ENCODE measurements at places on chromosomes 13 and 19.

DNA sequence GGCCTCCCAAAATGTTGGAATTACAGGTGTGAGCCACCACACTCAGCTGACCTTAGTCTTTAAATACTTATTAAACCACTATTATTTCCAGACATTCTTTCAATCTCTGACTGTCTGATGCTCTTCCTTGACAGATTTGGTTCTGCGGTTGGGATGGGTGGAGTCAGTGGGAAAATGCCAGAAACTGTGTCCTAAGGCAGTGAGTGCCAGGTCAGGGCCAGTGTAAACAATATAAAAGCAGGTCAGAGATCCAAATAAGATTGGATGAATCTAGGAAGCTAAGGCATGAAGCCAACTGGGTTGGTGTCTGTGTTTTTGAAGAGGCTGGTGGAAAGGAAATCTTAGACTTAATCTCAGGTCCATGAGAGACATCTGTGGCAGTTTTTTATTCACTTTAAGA, 74.7 kb downstream of the KLF5 start:
- no peak for DNase-seq

GRCh38 chr13:98406427-98406826, 170.5 kb downstream of the STK24 start:
- DNase-seq: no peak

- no peak for DNase-seq
Observed at GRCh38 chr13:21686751-21687391, 16.0 kb downstream of the FGF9 start.

DNA sequence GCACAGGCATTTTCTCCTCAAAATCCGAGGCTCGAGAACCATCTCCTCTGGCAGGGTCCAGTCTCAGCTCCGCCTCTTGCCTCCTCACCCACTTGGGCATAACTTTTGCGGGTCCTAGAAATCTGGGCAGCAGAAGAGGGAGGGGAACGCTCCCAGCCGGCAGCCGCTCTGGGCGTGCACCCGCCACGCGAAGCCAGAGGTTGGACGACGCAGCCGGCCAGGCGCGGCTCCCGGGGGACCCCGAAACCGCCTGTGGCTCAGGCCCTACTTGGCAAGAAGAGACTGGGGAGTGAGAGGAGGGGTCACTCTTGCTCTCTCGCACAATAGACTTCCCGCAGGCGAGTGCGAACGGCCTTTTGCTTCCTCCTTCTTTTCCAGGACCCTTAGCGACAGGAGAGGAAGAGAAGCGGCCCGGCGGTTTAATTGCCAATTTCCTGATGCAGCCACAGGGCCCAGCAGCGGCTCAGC, 6.0 kb upstream of the SOX1 start:
- DNase-seq: peak; percentile 60

- DNase-seq: peak; percentile 94
Observed at GRCh38 chr19:37902668-37903067, 3.7 kb downstream of the WDR87 start.

DNA sequence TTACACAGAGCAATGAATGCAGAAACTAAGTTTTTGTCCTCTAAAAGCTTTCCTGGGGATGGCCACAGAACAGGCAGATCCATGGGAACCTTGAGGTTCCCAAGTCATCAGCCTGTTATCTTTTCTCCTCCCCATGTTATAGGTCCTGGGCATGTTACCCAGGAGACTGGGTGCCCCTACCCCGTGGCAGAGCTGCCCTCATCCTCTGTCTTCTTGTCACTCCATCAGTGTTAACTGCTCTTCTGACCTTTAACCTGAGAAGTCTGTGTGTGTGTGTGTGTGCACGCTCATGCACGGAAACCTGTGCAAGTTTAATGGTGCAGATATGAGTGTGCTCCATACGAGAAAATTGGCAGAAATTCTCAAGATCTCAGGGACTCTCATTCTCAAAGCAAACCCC, 43.9 kb upstream of the ZNF724 start:
- no peak for DNase-seq

DNA sequence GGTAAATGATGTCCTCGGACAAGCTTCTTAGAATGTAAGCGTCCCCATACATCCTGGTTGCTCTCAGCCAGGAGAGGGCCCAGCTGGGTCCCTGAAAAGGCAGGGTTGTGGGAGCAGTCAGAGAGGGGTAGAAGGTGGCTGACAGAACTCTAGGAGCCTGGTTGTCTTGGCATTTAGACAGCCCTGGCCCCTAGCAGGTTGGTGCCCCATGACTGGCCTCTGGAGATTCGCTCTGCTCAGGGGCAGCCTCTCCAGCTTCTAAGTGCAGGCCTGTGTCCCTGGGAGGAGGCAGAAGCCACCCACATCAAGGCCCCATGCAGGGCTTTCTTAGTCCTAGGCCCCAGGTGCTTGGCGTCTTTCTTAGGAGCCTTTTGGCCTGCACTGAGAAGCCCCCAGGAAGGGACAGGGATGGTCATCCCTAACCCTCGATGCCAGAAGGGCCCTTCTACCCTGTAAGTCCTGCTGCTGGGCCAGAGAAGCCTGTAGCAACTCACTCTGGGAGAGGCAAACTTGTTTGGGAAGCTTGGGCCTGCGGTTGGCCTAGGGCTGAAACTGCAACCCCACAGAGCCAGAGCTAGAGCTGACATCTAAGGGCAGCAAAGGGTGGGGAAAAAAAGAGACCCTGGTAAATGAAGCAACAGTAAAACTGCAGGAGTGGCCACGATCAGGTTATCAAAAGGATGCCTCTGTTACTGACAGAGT, 2.8 kb upstream of the CDX2 start:
- DNase-seq: no peak

DNA sequence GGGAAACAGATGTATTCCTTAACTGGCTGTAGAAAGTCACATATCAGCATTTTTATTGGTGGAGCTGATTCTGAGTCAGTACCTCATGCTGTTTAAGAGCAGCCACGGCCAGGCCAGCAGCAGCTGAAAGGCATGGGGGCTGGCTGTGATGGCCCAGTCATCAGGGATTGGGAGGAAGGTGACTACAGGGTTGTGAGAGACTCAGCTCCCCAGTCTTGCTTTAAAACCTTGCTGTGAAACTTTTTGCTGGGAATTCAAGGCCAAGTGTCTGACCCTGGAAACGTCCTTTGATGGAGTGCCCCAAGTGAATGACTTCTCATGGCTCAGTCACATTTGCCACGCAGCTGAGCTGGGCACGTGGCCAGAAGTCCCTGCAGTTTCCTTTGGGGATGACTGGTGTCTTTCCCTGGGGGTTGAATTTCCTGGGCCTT, 39.1 kb upstream of the RNF113B start:
- DNase-seq: no peak

DNA sequence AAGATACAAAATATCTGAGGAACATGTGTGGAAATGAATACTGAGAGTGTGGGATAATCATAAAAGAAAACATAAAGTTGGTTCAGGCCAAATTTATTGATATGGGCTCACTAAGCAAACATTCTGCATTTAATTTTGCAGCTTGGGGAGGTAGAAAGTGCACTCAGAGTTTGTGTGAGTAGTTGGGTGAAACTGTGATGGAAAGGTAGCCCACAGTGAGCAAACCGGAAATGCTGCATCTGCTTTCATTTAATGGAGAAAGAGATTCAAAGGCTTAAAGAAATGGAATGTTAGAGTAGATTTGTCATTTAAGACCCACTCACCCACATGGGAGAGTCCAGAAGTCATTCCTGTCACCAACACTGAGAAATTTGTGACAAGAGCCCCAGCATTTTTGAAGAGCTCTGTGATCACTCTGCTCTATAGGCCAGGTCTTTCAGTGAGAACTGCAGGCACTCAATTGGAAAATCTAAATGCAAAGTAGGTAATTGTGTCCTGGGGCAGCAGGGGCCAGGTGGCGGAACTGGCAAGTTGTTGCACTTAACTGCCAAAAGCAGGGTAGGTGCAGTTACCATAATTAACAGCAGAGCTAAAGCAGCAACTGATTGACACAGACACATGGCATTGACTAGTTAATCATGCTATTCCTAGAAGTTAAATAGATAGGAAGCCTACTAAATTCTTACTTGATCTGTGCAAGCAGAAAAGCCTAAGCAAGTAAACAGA, 1228.3 kb upstream of the PCDH20 start:
- DNase-seq: peak; percentile 8

- DNase-seq: no peak
Observed at GRCh38 chr19:48544856-48545750, 6.9 kb upstream of the SULT2B1 start.

DNA sequence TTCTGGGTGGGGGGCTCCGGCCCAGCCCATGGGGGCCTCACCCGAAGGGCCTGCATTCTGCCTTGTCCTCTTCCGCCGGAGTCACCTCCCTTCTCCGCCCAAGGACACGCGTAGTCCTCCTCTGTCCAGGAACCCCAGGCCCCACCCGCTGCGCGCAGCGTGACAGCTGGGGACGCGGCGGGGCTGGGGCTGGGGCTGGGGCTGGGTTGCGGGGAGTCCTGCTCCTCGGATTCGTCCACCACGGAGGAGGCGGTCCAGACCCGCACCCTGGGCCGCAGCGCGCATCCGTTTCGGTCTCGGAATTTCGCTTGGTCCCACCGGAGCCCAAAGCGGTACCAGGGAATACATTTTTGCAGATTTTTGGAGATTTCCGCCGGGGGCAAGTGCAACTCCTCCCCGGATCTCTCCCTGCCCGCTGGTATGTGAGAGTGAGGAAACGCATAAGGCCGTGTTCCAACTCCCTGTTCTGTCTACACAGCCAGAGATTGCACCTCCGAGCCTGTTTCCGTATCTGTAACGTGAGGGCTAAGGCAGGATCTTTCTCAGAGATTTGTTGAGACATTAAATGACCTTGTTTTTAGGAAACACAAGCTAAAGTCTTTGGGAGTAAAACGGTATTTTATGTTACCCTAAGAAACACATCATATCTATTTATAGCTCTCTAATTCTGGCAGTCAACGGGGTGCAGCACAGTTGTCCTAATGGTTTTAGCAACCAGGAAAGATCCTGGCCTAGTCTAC, at the start of gene COX7A1:
TSS of gene COX7A1 (minus strand) at position 96 of the 740 bp plus-strand sequence. CDS start at position 56, 40 bp downstream.
- peak; percentile 57 for DNase-seq

- no peak for DNase-seq
Observed at GRCh38 chr19:41264581-41265394, 616 bp downstream of the HNRNPUL1 start.

GRCh38 chr13:78147905-78148304, 229.3 kb upstream of the EDNRB start:
- DNase-seq: no peak

GRCh38 chr19:47658431-47659348, 49.8 kb downstream of the BICRA start:
- no peak for DNase-seq

DNA sequence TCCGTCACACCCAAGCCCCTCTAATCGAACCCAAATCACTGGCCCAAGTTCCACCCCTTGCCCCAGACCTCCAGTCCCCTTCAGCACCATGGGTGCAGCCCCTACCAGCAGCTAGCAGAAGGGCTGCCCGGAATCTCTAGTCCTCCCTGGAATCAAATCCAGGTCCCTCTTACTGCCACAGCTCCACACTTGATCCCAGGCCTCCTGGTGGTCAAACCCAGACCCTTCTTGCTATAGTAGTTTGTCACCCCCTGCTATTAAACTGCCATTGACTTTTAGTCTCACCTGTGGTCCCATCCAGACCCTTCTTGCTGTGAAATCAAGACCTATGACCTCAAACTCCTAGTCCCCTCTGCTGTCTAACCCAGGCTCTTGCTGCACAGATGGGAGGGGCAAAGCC, 8.7 kb downstream of the HIPK4 start:
- DNase-seq: no peak

DNA sequence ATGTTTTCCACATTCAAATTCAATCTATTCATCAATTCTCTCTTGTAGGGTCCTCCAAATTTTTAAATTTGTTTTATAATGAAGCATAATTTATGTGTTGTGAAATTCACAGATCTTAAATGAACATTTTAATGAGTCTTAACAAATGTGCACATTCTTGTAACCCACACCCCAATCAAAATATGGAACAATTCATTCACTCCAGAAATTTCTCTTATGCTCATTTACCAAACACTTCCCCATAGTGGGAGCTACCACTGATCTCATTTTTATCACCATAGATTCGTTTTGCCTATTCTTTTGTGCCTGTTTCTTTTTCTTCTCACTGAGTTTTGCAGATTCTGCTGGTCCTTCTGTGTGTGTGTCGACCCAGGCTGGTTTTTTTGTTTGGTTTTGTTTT, 664.1 kb downstream of the EFNB2 start:
- DNase-seq: no peak

DNA sequence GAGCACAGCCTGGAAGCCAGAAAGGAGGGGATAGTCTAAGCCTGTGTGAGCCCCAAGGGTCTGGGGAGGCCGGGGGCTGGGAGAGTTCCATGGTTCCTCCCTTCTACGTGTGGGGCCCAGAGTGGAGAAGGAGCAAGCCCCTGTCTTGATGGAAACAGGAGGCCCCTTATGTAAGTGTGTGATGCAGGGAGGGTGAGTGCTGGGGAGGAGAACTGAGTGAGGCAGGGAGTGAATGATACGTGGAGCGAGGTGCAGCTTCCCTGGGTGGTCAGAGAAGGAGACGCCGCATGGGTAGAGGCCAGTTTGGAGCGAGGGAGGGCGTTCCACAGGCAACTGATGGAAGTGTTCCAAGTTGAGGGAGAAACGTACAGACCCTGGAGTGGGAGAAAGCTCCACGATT, 16.0 kb downstream of the MAG start:
- no peak for DNase-seq

GRCh38 chr19:35166100-35167063, 11.8 kb downstream of the FXYD5 start:
- DNase-seq: no peak

DNA sequence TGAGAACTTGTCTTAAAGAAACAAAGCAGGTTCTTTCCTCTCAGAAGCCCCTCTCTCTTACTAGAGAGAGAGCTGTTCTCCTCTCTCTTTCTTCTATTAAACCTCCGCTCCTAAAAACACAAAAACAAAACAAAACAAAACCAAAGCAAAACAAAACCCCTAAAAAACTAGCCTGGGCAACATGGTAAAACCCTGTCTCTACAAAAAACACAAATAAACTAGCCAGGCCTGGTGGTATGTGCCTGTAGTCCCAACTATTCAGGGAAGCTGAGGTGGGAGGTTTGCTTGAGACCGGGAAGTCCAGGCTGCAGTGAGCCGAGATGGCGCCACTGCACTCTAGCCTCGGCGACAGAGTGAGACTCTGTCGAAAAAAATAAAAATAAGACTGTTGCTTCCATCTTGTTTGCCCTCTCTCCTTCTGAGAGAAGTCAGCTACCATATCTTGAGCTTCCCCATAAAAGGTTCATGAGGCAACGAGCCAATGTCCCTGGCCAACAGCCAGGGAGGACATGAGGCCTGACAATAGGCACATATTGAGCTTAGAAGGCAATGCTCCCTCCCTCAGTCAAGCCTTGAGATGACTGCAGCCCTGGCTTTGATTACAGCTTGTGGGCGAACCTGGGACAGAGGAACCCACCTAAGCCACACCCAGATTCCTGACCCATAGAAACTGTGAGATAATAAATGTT, 17.5 kb upstream of the FLT3 start:
- no peak for DNase-seq

GRCh38 chr13:95724252-95724651, 47.3 kb downstream of the DNAJC3 start:
- no peak for DNase-seq

GRCh38 chr13:46307554-46307953, 79.5 kb downstream of the RUBCNL start:
- no peak for DNase-seq

GRCh38 chr19:42794765-42795164, 29.3 kb upstream of the PSG8 start:
- DNase-seq: no peak
